Mammary epithelial cell (primary cell): ENCODE measurements at places on chromosomes 3 and 15. TPM values are rescaled to one million over a fixed set of nuclear protein-coding genes. Genes with fewer than 3 reads are reported as not detected.

Gene TF
- 0.50 TPM for total RNA-seq

Gene P2RY13
- not detected in 2 replicates for total RNA-seq

Gene TMEM207
- not detected for total RNA-seq

Gene ACOX2
- total RNA-seq, result not detected in 2 replicates

Gene POLQ
- total RNA-seq, result 3.4 and 8.4 TPM in 2 replicates

Gene ZIC4
- 0.17 TPM for total RNA-seq

Gene ARPC4
- total RNA-seq, result 202 TPM
